ENCODE measurements at places on chromosomes 3 and 15. TPM values are rescaled to one million over a fixed set of nuclear protein-coding genes. Genes with fewer than 3 reads are reported as not detected.

DNA sequence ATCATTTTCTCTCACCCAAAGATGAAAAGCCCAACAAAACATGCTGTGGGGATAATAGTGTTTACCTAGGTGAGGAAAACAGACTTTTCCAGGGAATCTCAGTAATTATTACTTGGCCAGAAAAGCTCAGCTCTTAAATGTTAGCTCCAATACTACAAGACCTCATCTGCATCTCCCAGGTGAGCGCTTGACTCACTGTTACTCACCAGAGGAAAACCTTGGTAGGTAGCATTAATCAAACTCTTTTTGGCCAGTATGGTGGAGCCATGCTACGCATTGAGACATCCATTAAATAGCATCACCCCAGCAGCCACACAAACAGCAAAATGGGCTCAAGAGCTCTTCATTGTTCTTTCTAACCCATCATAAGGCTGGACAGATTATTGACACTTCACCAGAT is 99.0 kb downstream of the TIGIT start:
- DNase-seq, result no peak
- H3K27me3 ChIP-seq, result no peaks in the 10 kb centered on the region
- H3K36me3 ChIP-seq, result no peaks in the 10 kb centered on the region
- no peak overlapping the region for H3K4me3 ChIP-seq

DNA sequence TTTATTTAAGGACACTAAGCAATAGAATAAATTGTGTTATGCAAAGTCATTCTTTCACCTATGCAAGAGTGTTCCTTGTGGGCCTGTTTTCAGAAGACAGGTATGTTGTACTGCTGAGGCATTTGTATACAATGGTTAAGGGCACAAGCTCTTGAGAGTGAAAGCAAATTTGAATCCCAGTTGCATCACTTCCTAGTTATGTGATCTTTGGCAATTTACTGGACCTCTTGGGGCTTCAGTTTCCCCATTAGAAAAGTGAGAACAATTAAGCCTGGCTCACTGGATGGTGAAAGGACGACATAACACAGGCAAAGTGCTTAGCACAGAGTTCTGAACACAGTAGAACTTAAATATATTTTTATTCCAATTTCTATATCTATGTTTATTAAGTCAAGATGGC is 117.4 kb downstream of the EFHB start:
- H3K4me1 ChIP-seq, result no peaks in the 10 kb centered on the region
- H3K27me3 ChIP-seq, result peaks cover 14% of the 10 kb centered on the region
- H3K27ac ChIP-seq, result no peak overlapping the region

CYP8B1 gene
- total RNA-seq, result not detected

GRCh38 chr3:111923806-111924205 is 55.0 kb upstream of the ABHD10 start:
- peaks cover 64% of the 10 kb centered on the region for H3K36me3 ChIP-seq
- peaks cover 4% of the 10 kb centered on the region for H3K4me1 ChIP-seq
- H3K27me3 ChIP-seq, result no peaks in the 10 kb centered on the region
- no peak for DNase-seq
- H3K27ac ChIP-seq, result no peak overlapping the region

- H3K27me3 ChIP-seq, result no peaks in the 10 kb centered on the region
- no peaks in the 10 kb centered on the region for H3K4me1 ChIP-seq
- no peak overlapping the region for H3K4me3 ChIP-seq
- H3K36me3 ChIP-seq, result peaks cover 73% of the 10 kb centered on the region
- DNase-seq, result no peak
Observed at GRCh38 chr3:196803891-196804468, 63.7 kb upstream of the SENP5 start.

DNA sequence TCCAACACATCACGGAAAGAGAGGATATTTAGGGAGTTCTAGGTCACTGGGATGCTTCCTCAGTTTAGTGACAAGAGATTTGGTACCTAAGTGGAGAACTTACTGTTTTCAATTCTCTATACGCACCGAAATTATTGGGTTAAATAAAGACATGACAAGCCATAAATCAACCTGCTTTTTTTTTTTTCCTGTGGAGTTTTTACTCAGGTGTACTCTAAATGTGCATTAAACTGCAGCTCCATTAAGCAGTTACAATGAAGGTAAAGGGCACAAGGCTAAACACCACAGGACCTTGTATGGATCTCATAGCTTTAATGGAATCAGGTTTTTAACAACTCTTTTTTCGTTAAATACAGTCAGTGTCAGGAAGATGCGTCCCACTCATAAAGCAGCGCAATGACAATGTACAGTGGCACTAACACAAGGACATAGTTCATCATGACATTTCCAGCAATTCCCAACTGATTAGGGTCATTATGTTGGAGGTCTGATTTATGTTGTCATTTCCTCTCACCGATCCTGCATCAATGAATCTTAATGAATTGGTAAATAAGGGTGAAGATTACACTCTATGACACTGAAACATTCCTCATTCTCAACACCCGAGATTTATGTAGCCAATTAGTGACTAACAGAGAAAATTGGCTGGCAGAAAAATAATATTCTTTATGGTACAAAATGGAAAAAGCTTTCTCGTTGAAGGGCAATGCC is 355.2 kb downstream of the FOXP1 start:
- peaks cover 3% of the 10 kb centered on the region for H3K4me1 ChIP-seq
- no peak overlapping the region for H3K27ac ChIP-seq
- H3K4me3 ChIP-seq, result no peak overlapping the region
- DNase-seq, result no peak
- H3K27me3 ChIP-seq, result no peaks in the 10 kb centered on the region

CNTN4 gene
- 11.1 TPM for total RNA-seq

GRCh38 chr3:58218904-58219303 is 8.1 kb upstream of the DNASE1L3 start:
- peaks cover 5% of the 10 kb centered on the region for H3K4me1 ChIP-seq
- no peak for DNase-seq
- no peaks in the 10 kb centered on the region for H3K27me3 ChIP-seq
- no peak overlapping the region for H3K27ac ChIP-seq

Measured in endodermal cell (in vitro differentiated cells).